ENCODE measurements at places on chromosomes 4 and X.

DNA sequence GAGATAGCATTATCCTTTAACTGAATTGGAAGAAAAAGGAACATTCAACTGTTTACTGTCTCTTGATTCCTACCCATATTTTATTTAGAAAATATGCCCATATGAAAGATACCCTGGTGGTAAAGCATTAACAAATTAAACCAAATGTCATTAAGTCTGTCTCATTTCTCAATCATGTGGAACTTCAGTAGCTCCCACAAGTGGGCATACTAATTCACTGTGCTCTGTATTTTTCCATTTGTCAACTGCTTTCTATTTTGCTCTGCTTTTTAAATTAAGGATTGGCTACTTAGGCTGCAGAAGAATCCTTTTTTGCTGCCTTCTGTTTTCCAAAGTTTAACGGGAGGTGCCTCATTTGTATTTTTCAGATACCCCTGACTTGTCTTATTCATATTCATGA is 77.2 kb downstream of the DDIT4L start:
- no peak for DNase-seq

- DNase-seq: no peak
Observed at GRCh38 chr4:67603310-67604028, 44.9 kb downstream of the STAP1 start.

GRCh38 chr4:113952452-113953029 is 26.9 kb downstream of the ARSJ start:
- DNase-seq: no peak

DNA sequence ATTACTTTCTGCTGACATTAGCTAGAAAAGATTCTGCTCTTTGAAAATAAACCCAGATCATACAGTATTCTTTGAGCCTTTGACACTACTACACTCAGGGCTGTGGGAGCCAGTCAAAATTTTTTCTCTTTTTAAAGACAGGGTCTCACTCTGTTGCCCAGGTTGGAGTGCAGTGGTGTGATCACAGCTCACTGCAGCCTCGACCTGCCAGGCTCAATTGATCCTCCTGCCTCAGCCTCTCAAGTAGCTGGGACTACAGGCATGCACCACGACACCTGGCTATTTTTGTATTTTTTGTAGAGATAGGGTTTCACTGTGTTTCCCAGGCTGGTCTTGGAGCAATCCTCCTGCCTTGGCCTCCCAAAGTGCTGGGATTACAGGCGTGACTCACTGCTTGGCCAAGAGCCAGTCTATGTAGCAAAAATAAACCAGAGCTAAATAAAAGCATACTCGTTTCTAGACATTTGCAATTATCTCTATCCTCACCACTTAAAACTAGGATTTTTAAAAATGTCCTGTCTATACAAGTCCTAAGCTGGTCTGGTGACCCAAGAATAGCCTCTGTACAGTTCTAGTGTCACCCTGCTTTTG is 43.2 kb downstream of the AKAP4 start:
- no peak for DNase-seq
